Brain (organoid and tissue), 16 donors: ENCODE measurements at places on chromosomes 4 and X.

DNA sequence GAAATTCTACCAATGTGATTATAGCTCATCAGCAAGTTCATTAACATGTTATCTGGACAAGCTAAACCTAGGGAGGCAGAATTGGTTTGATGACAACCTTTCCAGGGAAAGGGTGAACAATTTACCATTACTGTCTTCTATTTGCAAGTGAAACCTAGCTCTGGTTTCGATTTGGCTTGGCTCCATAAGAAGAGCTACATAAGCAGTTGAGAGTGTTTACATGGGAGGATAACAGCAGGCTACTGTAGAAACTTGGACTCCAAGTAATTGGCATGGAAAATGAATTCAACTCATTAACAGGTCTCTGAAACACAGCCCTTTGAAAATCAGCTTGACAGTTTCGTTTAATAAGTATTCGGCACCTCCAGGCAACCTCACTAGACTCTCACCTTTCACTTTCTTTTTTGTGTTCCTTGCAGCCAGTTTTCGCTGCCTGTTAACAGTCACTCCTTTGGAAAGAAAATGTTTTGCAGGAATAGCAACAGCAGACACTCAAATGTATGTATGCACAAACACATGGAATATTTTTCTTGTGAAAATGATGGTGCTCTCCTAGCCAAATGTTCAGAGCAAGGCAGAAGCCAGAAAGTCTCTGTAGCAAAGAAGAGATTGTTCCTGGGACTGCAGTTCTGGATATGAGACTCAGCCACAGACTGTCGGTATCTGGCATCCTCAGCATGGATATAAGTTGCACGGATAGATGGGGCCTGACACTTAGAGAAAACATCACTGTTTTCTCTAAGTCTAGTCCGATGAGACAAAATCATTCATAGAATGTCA is 27.5 kb downstream of the POU3F4 start:
- DNase-seq, result peak; percentile 19

DNA sequence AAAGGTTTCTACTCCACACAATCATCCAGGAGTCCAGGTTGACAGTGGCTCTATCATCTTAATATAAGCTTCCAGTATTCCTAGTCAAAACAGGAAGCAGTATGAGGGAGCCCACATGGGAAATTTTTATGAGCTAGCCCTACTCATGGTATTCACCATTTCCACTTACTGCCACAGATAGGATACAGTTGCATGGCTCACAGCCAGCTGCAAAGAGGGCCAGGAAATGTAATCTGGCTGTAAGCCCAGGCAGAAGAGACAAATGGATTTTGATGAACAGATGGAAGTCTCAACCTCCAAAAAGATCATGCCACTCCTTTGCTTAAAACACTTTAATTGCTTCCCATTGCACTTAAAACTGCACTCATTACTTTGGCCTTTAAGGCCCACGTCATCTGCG is 150.6 kb downstream of the ADAMTS3 start:
- DNase-seq, result peak; percentile 55

GRCh38 chrX:40936827-40937226 is 148.4 kb upstream of the USP9X start:
- no peak for DNase-seq

DNA sequence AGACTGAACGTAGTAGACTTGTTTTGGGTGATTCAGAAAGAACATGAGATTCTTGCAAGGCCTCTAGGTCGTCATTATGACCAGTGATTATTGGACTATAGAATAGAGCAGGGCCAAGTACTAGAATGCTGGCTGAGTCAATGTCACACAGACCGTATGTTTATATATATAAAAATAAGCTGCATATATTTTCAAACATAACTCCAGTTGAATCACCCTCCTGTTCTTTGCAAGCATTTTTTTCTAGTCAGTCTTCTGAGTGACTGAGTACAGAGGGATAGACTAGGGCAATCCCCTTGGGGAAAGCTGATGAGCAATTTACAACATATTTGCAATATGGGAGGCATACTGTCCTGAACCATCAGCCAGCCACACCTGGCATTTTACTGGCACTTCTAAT is 48.4 kb upstream of the PRPS1 start:
- no peak for DNase-seq

DNA sequence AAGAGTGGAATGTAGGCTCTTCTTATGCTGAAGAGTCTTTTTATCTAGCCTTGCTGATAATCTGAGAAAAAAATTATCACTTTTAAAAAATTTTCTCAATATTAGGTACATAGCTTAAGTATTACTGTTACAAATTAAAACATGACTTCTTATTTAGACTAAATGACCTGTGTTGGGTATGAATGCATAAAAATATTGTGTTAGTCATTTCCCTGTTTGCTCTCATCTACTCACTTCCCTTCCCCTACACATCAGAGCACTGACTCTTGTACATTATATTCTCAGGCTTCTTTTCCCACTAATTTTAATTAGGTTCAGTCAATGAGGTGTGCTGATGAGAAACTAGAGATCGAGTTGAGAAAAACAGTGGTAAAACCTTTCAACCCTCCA is 881.0 kb downstream of the PCDH18 start:
- DNase-seq, result no peak

DNA sequence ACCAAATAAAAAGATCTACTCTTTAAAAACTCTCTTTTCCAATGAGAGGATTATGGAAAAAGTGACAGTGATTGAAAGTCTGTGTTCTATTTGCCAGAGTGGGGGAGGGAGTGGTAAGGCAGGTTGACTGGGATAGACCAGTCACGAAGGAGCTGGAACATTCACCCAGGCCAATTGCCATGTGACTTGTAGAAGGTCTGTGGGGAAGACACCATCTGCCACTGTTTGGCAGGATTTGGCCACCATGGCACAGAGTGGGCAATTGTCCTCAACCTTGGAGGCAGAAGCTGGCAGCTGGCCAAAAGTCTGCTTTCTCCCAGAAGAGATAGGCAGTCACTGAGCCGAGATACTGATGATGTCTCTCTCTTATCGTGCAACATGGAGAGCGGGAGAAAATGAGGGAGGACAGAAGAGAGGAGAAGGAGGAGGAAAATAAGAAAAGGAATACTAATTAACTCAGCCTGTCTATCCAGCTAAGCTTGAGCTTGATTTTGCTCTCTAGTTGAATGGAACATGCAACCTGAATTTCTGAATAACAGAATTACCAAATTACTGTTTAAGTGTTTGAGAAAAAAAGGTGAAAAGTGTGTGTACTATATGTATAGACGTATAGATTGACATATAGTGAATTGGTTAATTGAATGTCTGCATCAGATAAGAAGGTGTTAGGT is 267.1 kb downstream of the ARHGAP24 start:
- peak; percentile 71 for DNase-seq

- DNase-seq, result no peak
Measured at GRCh38 chr4:184014301-184014700, 109.2 kb downstream of the STOX2 start.

DNA sequence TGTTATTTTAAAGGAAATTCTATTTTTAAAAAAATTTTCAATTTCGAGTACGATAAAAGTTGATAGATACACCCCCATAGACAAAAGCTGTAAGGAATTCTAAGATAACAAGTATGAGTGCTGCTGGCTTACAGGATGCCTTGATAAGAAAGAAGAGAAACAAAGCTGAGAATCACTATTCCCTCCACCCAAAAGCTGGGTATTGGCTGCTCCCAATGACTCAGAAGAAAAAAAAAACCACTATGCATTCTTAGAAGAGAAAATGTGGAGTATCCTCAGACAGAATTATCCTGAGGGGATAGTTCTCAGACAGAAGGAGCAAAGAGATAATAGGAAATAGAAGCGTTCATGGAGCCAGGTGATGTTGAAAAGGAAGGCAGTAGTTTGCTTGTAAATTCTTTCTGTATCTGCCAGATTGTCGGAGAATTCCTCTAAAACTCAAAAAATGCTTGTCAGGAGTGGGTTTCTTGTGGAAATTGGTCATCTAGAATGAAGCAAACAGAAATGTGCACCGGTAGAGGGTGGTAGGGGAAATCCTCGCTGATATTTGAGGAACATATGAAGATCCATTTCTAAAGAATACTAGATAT is 217.5 kb upstream of the ADAMTS3 start:
- DNase-seq, result no peak

GRCh38 chr4:124666496-124666895 is 46.0 kb downstream of the ANKRD50 start:
- no peak for DNase-seq
